ENCODE measurements at places on chromosomes 6 and 20.
A peak's percentile ranks its signal among the peaks of the same experiment; 100 is the strongest.

DNA sequence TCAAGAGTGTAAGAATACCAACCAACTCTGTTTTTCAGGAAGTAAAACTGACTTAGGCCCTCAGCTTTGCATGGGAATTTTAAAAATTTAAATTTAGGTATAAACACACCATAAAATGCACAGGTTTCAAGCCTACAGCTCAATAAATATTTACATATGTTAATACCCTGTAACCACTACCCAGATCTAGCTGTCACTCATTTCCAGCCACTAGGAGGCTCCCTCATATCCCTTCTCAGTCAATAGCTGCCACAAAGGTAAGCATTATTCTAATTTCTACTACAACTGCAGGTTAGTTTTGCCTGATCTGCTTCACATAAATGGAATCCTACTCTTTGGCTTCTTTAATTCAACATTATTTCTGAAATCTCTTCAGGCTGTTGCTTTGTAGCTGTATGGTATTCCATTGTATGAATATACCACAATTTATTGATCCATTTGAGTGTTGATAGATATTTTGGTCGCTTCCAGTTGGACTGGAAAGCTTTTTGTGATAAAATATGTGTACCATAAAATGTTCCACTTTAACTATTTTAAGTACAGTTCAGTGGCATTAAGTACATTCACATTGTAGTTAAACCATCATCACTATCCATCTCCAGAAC is 32.5 kb upstream of the MEI4 start:
- no peak for DNase-seq

DNA sequence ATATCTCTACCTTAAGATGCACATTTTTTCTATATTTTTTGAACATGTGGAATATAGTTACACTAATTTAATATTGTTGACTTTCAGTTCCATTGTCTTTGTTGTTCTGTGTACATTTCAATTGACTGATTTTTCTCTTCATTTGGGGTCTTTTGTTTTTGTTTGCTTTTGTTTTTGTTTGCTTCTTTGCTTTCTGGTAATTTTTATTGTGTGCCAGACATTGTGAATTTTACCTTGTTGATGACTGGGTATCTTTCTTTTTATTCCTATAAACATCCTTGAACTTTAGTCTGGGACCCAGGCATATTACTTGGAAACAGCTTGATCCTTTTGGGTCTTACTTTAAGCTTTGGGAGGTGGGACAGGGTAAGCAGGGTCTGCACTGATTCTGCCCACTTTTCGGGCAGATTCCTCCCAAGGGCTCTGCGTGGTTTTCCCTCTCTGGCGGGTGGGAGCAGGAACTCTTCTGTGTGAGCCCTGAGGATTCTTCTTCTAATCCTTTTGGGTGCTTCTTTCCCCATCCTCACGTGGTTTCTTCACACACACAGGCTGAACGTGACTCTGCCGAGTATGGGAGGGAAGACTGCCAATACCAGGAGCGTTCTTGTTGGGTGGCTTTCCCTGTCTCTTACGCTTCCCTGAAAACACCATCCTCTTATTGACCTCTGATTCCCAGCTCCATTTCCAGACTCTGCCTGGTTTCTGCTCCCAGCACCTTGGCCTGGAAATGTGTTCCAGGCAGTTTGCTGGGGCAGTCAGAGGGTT is 200.5 kb downstream of the ARID1B start:
- no peak for DNase-seq

DNA sequence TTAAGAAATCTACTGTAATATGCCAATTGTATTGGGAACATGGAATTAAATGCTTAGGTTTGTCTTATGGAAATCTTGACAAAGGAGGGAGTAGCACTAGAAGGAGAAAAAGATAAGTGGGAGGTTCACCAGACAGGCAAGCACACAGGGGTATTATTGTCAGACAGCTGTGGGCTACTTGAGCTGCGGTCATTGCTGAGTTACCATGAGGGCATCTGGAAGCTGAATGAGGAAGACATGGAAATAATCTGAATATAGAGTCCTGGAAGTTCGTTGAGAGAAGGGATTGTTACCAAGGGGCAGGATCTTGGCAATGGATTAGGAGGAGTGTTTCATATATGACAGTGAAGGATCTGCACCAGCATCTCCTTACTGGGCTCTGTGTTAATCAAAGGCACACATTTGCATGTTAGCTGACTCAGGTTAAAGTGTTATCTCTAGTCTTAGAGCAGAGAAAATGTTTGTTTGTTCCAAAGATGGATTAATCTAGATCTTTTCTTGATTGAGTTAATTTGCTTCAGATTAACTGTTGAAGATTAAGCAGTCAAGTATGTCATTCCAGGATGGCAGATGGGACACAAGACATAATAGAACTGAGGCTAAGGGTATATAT is 53.0 kb upstream of the SUPT3H start:
- DNase-seq = no peak

DNA sequence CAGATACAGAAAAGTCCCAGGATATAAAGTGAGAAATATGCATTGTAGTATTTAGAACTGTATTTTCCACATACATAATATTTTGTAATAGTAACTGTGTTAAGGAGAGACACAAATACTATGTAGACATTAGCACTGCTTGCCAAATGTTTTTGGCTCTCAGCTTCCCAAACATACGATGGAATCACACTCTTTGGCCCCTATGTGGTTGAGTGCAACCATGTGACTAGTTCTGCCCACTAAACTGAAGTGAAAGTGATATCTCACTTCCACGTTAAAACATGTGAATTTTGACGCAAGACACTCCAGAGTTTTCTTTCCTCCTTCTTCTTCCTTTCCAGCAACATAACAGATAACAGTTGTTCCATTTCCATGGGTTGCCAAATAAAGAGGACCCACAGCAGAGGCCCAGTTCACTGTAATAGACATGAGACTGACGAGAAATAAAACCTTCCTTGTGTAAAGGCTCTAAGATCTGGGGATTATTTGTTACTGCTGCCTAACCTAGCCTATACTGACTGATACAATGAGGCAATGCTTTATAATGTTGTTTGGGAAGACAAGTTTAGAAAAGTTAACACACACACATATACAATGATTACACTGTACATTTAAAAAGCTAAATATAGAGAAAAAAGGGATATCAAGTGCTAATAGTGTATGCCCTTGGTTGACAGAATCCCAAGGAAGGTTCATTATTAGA is 97.2 kb downstream of the PTPRT start:
- DNase-seq = no peak

DNA sequence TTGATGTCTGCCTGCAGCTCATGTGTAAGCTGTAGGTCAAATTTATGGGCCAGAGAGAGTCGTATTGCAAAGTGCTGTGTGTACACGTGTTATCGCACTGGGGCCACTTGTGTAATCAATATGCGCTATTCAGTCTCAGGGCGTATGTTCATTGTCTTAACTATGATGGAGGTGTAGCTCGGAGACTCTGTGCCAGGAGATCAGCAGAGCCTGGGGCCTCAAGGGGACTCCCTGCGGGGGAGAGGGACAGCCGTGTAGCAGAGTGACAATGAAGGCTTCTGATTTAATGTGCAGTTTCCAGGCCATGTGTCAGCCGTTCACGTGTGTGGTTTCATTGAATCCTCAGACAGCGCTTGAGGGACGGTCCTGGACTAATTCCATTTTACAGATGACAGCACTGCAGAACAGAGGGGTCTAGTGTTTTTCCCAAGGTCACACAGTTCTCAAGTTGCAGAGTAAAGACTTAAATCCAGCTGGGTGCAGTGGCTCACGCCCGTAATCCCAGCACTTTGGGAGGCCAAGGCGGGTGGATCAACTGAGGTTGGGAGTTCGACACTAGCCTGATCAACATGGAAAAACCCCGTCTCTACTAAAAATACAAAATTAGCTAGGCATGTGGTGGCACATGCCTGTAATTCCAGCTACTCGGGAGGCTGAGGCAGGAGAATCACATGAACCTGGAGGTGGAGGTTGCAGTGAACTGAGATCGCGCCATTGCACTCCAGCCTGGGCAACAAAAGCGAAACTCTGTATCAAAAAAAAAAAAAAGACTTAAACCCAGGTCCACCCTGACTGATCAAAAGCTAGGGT is 242.5 kb downstream of the PREX1 start:
- DNase-seq = no peak

GRCh38 chr6:38248500-38249234 is 391.1 kb downstream of the BTBD9 start:
- no peak for DNase-seq

GRCh38 chr6:6328451-6328850 is 8.0 kb upstream of the F13A1 start:
- DNase-seq = no peak

DNA sequence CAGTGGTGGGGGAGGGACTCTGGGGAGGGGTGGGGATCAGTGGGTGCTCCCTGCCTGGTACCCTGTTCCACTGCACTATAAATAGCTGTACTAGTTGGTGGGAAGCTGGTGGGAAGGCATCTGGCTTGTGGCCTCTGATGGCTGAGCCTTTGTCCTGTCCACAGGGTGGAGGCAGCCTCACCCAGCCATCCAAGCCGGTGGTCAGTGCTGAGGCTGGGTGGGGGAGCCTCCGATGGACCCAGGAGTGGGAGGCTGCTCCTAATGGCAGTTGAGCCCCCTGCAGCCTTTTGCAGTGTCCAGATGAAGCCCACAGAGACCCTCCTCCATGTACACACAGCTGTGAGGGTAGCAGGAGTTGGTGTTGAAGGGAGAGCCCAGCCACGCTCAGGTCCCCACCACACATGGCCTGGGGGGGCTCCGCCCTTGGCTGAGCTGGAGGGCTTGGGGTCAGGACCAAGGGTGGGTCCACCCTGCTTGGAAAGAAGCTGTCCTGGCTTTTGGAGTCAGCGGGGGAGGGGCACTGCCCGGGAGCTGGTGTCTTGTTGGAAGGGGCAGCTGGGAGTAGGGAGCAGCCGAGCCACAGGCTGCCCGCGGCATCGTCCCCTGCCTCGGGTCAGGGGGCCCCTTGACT is 2.5 kb downstream of the PPDPF start:
- peak; percentile 50 for DNase-seq

GRCh38 chr6:151422981-151423380 is 28.9 kb downstream of the RMND1 start:
- DNase-seq = no peak
